CD4-positive, alpha-beta T cell treated with Interleukin-6 at 100 ng/mL for 8 hours (primary cell): ENCODE measurements at places on chromosomes 12 and 14.

DNA sequence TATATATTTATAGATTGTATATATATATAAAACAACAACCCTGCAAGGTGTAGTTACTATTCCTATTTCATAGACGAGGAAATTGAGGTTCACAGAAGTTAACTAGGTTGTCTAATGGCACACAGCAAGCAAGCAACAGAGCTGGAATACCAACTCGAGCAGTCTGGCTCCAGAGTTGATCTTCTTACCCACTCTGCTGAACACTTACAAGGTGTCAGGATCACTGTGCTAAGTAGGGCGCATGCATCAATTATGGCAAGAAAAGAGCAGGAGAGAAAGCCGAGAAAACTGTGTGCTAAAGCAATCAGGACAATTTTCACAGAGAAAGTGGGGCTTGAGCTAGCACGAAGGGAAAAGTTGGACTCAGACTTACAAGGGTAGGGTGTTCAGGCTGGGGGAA lies 15.9 kb upstream of the ARMH4 start:
- no peak for DNase-seq

DNA sequence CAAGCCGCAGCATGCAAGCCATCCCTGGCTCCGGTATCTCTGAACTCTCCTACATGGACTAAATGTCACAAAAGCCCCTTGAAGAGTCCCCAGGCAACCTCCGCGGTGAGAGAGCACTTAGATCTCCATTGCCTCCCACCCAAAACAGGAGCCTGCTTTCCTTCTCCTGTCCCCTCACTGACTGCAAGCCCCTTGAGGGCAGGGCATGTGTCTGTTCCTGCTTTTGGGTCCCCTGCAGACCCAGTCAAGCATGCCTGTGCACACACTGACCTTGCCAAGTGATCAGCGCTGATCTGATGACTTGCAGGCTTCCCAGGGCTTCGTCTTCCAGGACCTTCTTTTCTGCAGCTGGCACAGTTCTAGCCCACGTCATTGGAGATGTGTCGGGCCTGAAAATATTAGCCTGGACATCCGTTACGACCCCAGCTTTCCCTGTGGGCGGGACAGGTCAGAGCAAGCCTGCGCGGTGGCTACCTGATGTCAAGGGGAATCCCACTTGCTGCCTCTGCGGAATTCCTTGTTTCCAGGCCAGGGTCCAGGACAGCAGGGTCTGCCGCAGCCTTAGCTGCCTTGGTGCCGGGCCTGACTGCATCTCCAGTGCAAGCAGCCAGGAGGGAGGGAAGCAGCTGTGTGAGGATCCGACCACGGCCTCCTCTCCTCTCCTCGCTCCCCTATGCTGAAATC lies 92.5 kb downstream of the FBXL14 start:
- DNase-seq = no peak

DNA sequence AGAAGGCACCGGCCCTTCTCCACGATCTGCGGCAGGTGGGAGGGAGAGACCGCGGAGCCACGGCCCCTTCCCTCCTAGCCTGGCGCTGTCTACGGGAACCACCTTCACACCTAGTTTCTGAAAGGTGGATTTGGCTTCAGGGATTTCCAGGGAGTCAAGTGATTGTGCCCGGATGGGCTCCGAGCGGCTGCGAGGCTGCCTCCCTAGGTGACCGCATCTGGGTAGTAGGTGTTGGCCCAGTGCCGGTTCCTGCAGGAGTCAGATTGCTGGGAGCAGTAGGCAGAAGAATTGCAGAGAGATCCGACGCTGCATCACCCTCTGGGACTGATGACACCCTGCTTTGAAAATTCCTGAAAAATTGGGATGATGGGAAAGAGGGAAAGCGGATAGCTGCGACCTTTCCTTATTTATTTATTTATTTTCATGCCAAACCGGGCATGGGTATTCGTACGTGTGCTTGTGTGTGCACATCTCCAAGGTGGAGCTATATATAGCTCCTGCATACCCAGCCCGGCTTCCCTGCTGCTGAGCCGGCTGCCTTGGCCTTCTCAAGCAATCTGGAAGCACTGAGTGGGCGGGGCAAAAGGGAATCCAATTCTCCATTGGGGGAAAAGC lies 1.1 kb downstream of the CNTN1 start:
- DNase-seq = no peak

DNA sequence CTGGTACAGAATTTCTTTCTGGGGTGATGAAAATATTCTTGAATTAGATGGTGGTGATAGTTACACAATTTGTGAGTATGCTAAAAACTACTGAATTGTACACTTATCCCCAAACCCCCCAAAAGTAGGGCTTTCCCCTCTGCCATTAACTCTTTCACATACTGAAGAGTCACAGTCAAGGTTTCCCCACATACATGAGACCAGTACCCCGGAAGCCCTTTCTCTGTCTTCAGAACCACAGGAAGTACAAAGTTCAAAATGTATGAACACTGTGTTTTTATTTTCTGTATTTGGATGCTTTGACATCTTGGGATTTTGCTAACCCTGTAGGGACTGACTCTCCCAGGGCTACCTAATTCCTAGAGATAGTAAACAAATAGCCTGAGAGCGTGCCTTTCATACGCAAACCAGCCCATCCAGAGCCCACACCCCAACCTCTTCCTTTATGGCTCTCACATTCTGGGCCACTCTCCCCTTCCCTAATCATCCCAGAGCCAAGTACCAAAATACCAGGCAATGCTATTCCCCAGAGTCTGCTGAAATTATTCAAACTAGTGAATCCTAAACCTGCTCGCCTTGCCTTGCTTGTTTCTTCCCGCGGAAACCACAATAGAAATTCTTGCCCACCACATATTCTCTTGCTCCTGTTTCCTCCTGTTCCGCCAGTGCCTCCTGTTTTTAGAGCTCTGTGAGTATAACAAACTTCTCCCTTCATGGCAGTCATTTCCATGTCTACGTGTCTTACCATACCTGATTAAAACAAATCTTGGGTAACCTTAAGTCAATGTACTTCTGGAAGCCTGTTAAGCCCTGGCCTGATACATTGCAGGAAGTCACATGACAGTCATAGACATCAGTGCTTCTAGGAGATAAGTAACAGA lies 524.8 kb downstream of the FUT8 start:
- peak; percentile 14 for DNase-seq

DNA sequence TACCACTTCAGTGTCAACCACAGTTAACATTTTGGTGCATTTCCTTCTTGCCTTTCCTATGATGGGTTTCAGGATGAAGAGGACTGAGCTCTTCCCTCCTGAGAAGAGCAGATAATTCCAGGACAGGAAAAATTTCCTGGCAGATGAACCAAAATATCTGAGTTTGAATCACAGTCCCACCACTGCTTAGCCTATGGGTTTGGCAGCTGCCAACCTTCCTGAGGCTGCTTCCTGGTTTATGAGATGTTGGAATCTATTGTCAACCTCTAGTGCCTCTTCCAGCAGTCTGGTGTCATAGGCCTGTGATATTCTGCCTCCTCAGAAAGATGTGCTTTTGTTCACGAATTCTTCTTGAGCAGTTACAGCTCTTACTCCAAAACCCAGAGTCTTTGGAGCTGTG lies 197.4 kb upstream of the FRMD6 start:
- DNase-seq = no peak

- peak; percentile 29 for DNase-seq
These were observed 18.0 kb downstream of the TRAF3 start for GRCh38 chr14:102795060-102795925.

GRCh38 chr12:108215458-108215857 lies 86.4 kb downstream of the WSCD2 start:
- DNase-seq = no peak

DNA sequence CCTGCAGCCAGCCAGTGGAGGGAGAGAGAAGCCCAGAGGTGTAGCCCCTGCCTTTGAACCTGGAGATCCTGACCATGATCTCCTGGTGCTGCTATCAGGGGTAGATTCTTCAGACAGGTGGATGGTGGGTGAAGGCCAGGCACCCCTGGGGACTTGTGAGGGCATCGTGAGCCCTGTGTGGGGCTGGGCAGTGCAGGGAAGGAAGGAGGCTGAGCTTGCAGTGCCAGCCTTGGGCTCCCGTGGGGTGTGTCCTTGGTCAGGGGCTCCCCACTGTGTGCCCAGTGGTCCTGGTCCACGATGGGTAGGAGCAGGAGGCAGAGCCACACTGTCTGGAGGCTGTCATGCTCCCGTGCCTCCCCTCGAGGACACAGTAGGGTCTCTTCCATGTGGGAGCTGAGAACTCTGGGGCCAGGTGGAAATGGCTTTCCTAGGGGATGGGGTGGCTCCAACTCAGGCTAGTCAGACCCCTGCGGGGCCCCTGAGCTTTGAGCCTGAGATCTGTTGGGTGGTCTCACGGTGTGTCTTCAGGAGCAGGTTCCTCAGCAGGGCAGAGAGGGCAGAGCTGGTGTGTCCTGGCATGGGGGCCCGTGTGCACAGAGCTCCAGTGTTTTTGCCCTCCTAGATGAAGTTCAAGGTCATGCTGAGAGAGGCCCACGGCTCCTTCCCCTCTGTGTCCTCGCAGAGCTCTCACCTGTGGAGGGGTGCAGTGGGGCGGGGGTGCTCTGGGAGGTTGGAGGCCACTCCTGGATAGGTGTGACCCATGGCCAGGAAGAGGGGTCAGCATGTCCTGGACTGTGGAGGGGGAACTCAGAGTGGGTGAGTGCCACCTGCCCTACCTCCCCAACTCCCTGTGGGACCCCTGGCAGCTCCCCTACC lies 25.0 kb downstream of the RTL1 start:
- no peak for DNase-seq

DNA sequence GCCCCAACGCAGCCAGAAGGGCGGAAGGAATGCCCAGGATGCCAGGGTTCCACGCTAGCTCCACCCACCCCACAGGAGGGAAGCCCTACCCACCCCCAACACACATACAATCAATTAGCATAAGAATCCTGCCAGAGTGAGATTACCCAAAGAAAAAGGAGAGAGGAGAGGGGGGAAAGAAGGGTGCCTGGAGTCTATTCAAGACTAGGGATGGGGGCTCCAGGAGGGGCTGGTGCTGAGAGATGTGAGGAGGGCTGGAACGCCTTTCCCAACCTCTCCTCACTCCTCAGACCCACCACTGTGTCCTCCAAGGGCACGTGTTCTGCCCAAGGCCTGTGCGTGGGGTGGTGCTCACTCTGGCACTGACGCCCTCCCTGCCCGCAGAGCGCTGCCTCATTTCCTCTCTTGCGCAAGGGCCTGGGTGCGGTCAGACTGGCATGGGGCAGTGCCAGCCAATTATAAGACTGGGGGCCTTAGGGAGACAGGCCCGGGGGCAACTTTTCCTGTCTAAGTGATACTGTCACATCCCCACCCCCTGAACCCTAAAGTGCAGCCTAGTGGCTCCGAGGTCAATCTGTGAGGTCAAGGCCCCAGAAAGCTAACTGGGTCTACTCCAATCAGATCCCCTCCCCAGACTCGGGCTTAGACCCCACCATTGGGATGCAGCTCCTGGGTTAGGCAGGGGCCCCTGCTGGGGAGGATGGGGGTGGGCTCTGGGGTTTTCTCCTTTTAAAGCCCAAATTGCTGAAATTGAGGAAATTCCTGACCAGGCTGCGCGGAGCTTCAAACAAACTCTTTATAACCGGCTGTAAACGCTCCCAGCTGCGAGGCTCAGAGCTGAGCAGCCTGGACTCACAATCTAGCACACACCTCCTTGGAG lies 10.2 kb upstream of the ITGB7 start:
- peak; percentile 32 for DNase-seq

DNA sequence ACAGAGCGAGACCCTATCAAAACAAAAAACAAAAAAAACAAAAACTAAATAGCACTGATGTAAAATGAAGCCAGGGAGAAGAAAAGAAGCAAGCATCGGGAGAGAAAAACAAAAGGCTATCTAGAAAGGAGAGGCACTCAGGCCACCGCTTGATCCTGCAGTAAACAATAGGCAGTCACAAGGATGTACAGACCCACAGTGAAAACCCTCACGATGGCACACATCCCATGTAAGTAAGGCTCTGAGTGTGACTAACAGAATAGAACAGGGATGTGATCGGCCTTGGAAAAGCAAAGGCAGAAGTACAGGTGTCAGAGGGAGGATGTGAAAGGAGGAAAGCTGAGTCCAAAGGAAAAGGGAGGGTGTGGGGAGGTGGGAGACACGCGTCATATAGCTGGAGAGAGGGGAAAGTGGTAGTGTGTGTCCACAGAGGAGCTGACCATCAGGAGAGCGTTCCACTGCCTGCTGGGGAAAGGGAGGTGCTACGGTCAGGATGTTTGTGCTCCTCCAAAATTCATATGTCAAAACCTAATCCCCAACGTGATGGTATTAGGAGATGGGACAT lies 31.5 kb downstream of the CAMKK2 start:
- DNase-seq = no peak

DNA sequence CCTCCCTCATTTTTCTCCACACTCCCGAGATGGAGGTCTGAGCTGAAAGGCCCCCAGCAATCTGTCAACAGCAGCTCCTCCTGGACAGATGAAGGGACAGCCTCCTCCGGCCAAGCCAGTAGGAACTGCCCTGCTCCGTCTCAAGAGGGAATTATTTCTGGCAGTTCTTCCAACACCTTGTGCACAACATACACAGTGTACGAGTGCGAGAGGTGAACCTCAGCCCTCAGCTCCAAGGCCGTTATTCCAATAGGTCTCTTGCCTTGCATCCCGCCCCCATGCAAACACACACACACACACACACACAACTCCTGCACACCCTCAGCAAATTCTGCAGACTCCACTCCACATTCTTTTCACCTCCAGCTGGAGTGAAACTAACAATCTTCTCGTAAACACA lies 181.7 kb upstream of the FAR2 start:
- no peak for DNase-seq

DNA sequence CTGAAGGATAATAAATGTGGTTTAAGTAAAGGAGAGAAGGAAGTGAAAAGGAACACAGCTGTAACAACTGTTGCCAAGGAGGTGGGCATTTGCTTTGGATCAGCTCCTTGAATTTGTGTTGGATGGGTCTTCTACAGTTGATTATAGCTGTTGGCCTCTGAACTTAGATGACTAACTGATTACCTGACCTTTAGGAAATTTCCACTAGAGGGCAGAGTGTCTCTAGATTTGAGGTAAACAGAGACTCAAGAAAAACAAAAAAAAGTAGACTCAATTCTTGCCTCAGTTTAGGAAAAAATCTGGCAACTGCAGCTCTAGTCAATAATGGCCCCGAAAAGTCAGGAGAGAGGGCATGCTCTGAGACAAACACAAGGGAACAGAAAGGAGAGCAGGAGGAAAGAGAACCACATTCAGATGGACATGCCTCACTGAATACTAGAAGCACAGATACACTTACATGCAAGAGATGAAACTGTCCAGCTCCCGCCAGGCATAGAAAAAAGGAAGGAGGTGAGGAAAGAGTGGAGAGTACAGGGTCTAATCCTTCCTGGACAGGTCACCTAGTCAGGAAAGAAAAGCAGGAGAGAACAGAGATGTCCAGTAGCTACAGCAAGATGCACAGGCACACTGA lies 20.6 kb downstream of the COX14 start:
- DNase-seq = peak; percentile 37

DNA sequence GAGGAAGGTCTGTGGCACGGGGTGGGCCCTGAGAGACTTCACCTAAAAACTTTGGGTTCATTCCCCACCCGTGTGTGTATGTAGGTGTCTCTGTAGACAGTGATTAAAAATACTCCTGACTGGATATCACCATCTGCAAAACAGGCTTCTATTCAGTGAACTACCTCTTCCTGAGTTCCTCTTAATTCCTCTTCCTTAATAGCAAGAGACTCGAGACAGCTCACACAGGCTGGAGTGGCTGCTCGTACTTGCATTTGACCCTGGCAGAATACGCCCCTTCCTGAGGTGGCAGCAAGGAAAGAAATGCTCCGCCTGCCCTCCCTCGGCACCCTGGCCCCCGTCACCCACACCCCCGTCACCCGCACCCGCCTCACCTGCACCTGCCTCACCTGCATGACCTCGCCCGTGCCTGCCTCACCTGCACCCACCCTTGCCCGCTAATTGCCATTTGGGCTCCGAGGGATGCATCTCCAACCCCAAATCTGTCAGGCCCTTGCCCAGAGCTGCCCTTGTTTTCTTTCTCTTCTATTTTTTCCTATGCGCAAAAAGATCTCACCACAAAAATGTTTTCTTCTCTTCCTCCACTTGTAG lies 90.0 kb downstream of the FBXL14 start:
- no peak for DNase-seq

- DNase-seq = no peak
These were observed 2.4 kb upstream of the ASB2 start for GRCh38 chr14:93978735-93979134.
